Calu3 (cell line): ENCODE measurements at places on chromosomes 16 and 17. TPM values are rescaled to one million over a fixed set of nuclear protein-coding genes. Genes with fewer than 3 reads are reported as not detected.
A peak's percentile ranks its signal among the peaks of the same experiment; 100 is the strongest.

The TERB1 gene
- 0.29 and 0.59 TPM in 2 replicates for total RNA-seq

GRCh38 chr17:50043290-50044148, 12.4 kb upstream of the ITGA3 start:
- peaks cover 63% of the 10 kb centered on the region for H3K4me1 ChIP-seq
- H3K4me3 ChIP-seq, result peak overlapping the region; percentile 15
- H3K27me3 ChIP-seq, result no peaks in the 10 kb centered on the region
- DNase-seq, result peak; percentile 79
- peak overlapping the region; percentile 27 for H3K27ac ChIP-seq

DNA sequence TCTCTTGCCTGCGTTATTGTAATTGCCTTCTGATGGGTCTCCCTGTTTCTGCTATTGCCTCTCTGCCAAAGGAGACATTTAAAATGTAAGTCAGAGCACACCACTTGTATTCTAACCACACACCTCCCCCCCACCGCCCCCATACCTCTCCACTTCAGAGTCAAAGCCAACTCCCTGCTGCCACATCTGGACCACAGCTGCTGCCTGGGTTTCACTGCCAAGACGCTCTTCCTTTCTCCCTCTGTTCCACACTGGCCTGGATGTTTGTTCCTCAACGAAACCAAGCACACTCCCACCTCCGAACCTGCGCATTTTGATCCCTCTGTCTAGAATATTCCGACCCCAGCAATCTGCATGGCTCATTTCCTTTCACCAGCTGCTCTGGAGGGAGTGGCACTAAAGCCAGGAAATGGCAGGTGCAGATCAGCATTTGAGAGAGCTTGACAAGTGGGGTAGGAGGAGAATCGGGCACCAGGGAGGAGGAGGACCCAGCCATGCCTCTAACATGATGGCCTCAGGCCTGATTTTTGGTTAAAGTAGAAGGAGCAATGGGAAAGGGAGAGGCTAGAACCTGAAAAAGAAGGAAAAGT, 92.4 kb upstream of the HS3ST2 start:
- H3K4me1 ChIP-seq, result peaks cover 8% of the 10 kb centered on the region
- H3K27ac ChIP-seq, result no peak overlapping the region
- H3K27me3 ChIP-seq, result no peaks in the 10 kb centered on the region
- no peak overlapping the region for H3K4me3 ChIP-seq

- no peaks in the 10 kb centered on the region for H3K27me3 ChIP-seq
- H3K36me3 ChIP-seq, result peaks cover 4% of the 10 kb centered on the region
- no peak overlapping the region for H3K4me3 ChIP-seq
- DNase-seq, result no peak
These were observed 100.4 kb downstream of the STX8 start for GRCh38 chr17:9475101-9475658.

DNA sequence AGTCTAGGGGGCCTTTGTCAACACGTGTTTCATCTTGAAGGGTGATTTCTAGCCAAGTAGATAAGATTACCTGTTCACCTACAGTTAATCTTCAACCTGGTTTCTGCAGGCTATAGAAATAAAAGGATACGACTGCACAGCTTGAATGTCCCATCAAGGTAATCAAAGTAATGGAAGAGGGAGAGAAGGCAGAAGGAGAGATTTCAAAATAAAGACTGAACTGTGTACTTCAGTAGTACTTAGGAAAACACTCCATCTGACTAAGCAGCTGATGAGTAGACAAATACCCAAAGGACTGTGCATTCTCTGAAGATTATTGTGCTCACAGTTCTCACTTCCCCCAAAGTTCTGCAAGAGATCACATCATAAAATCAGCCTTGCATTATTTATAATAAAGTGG, 5.8 kb upstream of the RFFL start:
- H3K27ac ChIP-seq, result no peak overlapping the region
- H3K36me3 ChIP-seq, result peaks cover 2% of the 10 kb centered on the region
- no peaks in the 10 kb centered on the region for H3K27me3 ChIP-seq
- H3K4me1 ChIP-seq, result peaks cover 37% of the 10 kb centered on the region
- no peak for DNase-seq
- H3K4me3 ChIP-seq, result no peak overlapping the region

GRCh38 chr17:12765548-12765947, 23.8 kb upstream of the ARHGAP44 start:
- H3K36me3 ChIP-seq, result no peaks in the 10 kb centered on the region
- H3K27me3 ChIP-seq, result peaks cover 33% of the 10 kb centered on the region
- no peaks in the 10 kb centered on the region for H3K4me1 ChIP-seq
- no peak overlapping the region for H3K27ac ChIP-seq
